ENCODE measurements at places on chromosomes 16 and 17. TPM values are rescaled to one million over a fixed set of nuclear protein-coding genes. Genes with fewer than 3 reads are reported as not detected.

- H3K27ac ChIP-seq, result no peak overlapping the region
- no peak overlapping the region for H3K4me3 ChIP-seq
- no peak for DNase-seq
- no peaks in the 10 kb centered on the region for H3K27me3 ChIP-seq
- no peaks in the 10 kb centered on the region for H3K36me3 ChIP-seq
Observed at GRCh38 chr16:50535506-50536257, 12.5 kb upstream of the NKD1 start.

GRCh38 chr16:64417711-64418227 lies 704.1 kb downstream of the CDH11 start:
- H3K27ac ChIP-seq, result no peak overlapping the region
- H3K36me3 ChIP-seq, result no peaks in the 10 kb centered on the region
- no peaks in the 10 kb centered on the region for H3K27me3 ChIP-seq
- DNase-seq, result no peak
- H3K4me1 ChIP-seq, result peaks cover 8% of the 10 kb centered on the region

GRCh38 chr16:77594799-77595596 lies 127.3 kb upstream of the NUDT7 start:
- DNase-seq, result no peak
- H3K4me3 ChIP-seq, result no peak overlapping the region
- no peaks in the 10 kb centered on the region for H3K36me3 ChIP-seq
- no peak overlapping the region for H3K27ac ChIP-seq
- no peaks in the 10 kb centered on the region for H3K4me1 ChIP-seq

DNA sequence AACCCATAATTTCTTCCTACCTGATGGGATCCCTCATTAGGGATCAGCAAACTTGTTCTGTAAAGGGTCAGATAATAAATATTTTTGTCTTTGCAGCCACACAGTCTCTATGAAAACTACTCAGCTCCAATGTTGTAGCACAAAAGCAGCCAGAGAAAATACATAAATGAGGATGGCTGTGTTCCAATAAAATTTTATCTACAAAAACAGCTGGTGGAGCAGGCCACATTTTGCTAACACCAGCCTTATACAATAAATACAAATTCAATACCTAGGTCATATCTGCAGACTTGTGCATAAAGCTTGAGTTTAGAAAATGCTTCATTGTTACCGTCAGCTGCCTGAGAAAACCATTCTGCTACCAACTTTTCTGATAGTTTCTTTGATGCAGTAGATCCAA lies 38.4 kb upstream of the INTS2 start:
- H3K36me3 ChIP-seq, result peaks cover 83% of the 10 kb centered on the region
- H3K27ac ChIP-seq, result no peak overlapping the region
- no peaks in the 10 kb centered on the region for H3K4me1 ChIP-seq
- no peak for DNase-seq
- no peaks in the 10 kb centered on the region for H3K27me3 ChIP-seq

- H3K4me3 ChIP-seq, result no peak overlapping the region
- H3K27me3 ChIP-seq, result no peaks in the 10 kb centered on the region
- H3K27ac ChIP-seq, result no peak overlapping the region
- H3K4me1 ChIP-seq, result peaks cover 17% of the 10 kb centered on the region
- no peaks in the 10 kb centered on the region for H3K36me3 ChIP-seq
Observed at GRCh38 chr17:5523249-5523648, 36.9 kb downstream of the MIS12 start.

DNA sequence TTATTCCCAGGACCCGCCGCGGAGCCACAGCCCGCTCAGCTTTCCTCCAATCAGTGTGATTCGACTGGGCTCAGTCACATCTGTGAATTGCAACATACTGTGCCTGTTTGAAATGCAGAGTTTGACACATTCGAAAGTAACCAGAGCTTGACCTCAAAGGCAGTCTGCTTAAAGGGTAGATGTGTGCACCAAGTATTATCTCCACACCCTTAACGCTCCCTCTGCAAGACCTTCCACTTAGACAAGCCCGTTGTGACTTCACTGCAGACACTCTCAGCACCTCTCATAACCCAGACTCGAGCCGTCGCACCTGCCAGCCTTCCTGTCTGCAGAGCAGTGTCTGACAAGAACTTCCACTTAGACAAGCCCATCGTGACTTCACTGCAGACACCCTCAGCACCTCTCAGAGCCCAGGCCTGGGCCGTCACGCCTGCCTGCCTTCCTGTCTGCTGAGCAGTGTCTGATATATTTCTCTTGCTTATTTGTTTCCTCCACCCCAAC lies 3.7 kb downstream of the KLHDC4 start:
- H3K4me1 ChIP-seq, result peaks cover 10% of the 10 kb centered on the region
- H3K4me3 ChIP-seq, result no peak overlapping the region
- no peaks in the 10 kb centered on the region for H3K27me3 ChIP-seq

GRCh38 chr16:71479420-71479819 lies 9.7 kb downstream of the ZNF19 start:
- peaks cover 23% of the 10 kb centered on the region for H3K4me1 ChIP-seq
- H3K27me3 ChIP-seq, result no peaks in the 10 kb centered on the region
- H3K27ac ChIP-seq, result no peak overlapping the region
- H3K36me3 ChIP-seq, result peaks cover 27% of the 10 kb centered on the region

LGALS9B gene
- total RNA-seq, result not detected

TSPAN10 gene
- total RNA-seq, result 0.47 TPM

NT5M gene
- total RNA-seq, result 0.69 TPM

CCL8 gene
- not detected for total RNA-seq

Measured in SJSA1 (cell line).